Stimulated activated CD4-positive, alpha-beta T cell treated with anti-CD3 and anti-CD28 coated beads, Interleukin-1b, Interleukin-23, amount 100 ng/mL, for 1 hour (primary cell): ENCODE measurements at places on chromosomes 16 and 17.

- no peak for DNase-seq
Measured at GRCh38 chr16:27712251-27712711, 162.3 kb downstream of the KATNIP start.

DNA sequence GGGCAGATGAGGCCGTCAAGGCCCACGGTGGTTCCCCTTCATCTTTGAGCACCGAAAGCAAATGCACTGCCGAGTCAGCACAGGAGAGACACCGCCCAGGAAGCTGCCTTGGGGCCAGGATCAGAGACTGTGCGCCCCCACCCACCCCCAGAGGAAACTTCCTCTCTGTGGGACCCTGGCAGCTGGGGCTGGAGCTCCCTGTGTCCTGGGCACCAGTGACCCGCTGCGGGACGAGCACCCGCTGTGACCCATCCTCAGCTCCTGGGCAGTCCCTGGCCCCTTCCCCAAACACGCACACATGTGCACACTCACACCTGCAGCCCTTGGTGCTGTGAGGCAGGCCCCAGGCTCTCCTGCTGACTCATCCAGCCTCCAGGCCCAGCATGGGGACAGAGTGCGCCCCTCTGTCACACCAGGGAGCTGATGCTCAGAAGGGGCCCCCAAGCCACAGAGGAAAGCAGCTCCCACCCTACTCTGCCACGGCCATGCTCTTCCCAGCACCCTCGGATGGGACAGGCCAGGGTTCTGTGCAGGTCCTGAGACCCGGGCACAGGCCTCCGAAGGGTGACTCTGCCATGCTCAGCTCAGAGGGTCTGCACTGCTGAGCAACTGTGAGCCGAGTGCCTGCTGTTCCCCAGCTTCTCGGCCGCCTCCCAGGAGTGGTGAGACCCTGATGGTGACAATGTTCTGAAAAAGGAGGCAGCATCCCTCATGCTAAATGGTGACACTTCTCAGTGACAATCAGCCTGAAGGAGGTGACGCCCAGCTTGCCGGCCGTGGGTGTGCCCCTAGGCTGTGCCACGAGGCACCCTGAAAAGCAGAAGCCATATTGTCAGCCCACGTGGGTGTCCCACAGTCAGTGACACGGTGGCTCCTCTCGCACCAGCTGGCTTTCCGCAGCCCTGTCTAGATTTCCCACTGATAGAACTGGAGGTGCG is 3.6 kb downstream of the PIEZO1 start:
- no peak for DNase-seq

DNA sequence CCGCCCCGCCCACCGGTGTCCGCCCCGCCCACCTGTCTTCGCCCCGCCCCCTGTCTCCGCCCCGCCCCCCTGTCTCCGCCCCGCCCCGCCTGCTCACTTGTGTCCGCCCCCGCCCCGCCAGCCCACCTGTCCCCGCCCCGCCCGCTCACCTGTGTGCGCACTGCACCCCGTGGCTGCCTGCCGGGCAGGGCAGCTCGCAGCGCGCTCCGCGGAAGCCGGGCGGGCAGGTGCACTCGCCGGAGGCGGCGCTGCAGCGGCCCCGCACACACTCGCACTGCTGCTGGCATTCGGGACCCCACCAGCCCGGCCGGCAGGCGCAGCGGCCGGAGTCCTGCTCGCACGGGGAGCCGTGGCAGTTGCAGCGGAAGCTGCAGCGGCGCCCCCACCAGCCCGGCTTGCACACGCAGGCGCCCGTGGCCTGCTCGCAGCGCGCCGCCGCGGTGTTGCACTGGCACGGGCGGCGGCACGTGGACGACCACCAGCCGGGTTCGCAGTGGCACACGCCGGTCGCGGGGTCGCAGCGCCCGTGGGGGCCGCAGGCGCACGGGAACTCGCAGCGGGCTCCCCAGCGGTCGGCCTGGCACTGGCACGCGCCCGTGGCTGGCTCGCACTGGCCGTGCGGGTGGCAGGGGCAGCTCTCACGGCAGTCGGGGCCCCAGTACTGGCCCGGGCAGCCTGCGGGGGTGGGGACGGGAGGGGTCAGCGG is 2.1 kb downstream of the SCARF1 start:
- peak; percentile 30 for DNase-seq

GRCh38 chr16:89320782-89321501 is 103.4 kb downstream of the ZNF778 start:
- DNase-seq: no peak

DNA sequence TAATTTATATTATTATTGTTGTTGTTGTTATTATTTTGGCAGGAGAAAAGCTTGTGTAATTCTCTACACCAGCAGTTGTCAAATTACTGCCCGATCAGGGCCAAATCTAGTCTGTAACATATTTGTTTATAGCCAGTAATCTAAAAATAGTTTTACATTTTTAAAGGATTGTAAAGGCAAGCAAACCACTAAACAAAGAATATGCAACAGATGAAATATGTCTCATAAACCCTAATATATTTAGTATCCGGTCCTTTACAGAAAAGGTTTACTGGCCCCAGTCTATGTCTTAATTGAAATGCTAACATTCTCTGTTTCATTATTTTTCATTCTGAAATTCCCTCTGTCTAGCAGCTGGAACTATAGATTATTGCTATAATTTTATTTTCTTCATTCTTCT is 709.5 kb downstream of the KCNJ2 start:
- DNase-seq: no peak

- DNase-seq: no peak
Measured at GRCh38 chr17:31058976-31059375, 35.8 kb upstream of the NF1 start.

DNA sequence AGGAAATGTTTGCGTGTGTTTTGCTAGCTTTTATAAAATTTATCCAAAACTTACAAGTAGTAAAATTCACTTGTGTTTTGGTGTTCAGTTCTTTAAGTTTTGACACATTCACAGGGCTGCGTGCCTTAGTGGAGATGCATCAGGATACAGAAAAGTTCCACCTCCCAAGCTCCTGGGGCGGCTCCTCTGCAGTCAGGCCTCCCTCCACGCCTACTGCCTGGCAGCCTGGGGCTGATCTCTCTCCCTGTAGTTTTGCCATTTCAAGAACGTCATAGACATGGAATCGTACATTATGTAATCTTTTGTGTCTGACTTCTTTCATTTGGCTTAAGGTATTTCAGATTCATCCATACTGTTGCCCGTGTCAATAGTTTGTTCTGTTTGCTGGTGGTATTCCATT is 27.2 kb upstream of the IRF8 start:
- DNase-seq: no peak

GRCh38 chr16:78804058-78804735 is 704.7 kb downstream of the WWOX start:
- DNase-seq: no peak

DNA sequence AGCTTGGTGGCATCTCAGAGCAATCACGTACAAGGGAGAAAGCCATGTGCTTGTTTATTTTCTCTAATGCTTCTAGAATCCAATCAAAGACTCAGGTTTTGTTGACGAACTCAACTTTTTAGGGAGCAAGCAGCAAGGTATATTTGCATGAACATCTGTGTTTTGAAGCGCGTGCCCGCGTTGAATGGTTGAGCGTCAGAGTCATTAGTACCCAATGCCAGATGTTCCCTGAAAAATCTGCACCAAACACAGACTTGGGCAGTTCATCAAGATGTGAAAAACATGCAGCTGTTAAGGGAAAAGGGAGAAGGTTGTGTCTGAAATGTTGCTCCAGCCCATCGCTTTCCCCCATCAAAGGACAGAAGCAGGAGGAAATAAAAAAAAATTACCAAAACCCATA is 170.4 kb downstream of the SNX29 start:
- DNase-seq: no peak

DNA sequence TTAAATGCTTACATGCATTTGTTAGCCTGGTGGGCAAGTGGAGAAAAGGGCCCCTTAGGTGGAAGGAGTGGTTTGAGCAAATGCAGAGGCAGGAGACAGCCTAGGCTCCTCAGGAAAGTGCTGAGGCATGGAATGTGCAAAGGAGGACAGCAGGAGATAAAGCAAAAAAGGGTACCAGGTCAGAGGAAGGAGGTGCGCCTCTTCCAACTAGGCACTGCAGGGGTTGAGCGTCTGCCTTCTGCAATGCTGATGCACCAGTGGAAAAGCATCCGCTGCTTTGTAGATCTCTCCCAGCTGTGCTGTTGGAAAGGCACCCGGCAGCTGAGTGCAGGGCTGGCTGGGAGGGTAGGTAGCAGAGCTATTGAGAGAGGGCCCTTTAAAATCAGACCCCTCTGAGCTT is 287.0 kb upstream of the XYLT1 start:
- DNase-seq: no peak

DNA sequence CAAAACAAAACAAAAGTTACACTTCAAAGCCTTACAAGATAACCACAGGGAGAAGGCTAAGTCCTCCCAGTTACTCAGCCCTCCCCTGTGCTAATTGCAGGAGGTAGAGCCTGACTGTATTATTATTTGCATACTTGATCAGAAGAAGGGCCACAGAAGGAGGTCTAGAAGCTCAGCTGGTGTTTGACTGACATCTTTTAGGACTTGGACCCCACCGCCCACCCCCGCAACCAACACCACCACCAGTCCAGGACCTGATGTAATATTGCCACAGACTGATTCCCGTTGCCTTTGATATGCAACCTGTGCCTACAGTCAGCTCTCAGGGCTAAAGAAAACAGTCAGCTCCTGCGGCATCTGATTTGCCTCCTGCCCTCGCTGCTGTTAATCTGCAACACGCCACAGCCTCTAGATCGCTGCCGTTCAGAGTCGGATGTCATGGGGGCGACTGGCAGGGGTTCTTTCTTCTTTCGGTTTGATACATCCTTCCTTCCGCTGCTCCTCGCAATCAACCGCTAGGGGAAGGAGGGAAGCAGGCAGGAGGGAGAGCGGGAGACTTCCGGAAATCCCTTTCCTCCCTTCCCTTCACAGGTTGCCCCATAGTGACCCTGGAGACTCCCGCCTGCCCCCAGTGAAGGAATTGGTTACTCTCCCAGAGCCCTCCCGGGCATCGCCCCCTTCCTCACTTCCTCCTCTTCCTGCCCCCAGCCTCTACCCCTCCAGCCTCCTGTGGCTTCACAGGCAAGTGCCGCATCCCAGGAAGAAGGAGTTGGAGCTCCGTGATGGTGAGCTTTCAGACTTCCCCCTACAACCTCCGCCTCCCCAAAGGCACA is 90.5 kb upstream of the SOX9 start:
- no peak for DNase-seq

DNA sequence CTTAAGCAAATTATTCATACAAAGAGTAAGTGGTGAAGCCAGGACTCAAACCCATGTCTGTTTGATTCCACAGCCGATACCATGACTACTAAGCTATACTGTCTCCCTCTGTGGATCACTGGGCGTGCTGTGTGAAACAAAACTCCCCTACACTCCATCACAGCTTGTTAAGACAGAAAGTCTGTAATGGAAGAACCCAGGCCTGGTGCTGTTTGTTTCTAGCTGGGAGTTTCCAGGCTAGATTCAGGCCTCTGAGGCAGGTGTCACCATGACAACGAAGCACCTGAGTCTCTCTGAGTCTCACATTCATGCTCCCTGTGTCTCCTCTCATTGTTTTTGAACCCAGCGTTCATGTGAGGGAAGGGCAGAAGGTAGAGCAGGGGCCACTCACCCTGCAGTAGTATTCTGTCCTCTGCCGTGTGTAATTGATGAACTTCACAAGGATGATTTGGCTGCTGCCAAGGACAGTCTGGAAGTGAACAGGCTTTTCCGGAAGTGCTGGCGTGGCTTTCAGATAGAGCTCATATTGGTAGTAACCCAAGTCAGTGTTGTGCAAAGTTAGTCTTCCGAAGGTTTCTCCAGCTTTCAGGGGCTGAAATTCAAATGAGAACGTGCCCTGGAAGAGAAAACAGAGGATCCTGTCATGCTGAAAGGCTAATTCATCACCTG is 8.6 kb upstream of the VAC14 start:
- DNase-seq: no peak

DNA sequence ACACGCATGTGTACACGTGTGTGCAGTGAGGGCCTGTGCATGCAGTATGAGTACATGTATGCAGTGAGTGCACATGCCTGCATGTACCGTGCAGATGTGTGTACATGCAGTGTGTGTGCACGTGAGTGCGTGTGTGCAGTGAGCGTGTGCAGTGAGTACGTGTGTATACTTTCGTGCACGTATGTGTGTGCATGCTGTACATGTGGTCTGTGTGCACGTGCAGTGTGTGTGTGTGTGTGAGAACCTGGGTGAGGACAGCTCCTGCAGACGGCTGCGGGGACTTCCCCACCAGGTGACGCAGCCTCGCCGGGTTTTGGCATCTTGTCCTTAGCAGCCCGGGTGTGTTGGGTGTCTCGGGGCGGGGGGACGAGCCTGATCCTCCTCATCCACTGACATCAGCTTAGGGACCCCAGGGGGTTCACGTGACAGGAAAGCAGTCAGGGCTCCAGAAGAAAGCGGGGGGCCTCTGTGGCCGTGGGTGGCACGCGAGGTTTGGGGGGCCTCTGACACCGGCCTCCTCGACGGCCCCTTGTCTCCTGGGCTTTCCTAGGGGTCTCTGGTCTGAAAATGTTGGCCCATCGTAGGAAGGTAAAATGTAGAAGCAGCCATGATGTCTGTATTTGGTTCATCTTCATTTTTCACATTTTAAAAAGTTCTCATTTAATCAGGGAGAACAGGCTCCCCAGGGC is 119.6 kb upstream of the ZNF750 start:
- DNase-seq: no peak

DNA sequence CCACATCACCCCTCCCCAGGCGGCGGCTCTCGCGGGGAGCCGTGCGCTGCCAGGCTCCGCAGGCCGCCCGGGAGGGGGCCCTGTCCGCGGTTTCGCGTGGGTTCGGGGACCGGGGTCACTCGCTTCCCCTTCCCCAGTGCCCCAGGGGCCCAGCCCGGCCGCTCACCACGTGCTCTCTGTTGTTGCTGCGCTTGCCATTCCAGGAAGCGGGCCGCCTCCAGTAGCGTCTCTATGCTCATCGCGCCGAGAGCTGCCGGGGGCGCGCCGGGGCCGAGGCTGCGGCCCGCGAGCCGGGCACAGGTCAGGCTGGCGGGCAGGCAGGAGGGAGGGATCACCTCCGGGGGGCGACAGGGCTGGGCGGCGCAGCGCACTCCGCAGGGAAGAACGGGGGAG is 390 bp downstream of the MNT start:
- no peak for DNase-seq

DNA sequence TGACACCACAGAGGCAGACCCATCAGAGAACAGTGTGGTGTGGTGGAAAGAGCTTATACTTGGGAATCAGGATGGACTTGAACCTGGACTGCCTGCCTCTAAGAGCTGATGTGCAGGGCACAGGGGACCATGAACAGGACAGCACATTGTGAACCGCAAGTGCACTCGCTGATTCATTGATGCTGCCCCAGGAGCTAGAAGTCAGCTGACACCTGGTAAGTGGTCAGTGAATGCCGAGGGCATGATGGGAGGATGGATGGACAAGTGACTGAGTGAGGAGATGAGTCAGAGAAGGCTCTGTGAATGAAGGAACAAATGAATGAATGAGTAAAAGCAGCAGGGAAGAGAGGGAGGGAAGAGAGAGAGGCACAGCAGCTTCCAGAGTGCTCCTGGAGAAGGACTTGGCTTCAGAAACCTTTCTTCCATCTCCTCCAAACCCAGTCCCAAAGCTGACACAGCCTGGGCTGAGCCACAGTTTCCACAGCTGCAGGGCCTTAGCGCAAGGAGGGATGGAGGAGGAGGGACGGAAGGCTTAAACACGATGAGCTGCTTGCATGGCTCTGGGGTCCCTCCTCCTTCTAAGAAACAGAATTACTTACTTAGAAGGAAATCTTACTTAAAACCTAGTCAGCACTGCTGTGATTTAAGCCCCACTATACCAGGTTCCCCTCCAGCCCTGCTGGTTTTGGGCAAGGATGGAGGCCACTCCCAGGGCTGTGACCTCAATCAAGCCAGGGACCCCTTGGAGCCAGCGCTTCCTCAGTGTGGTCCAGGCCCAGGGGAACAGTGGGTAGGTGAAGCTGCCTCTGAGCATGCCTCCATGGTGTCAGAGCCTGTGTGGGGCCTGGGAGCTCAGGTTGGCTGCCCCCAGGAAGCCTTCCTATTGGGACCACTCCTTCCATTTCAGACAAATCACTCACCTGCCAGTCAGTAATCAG is 184.6 kb downstream of the TMEM132E start:
- no peak for DNase-seq
